ENCODE measurements at places on chromosomes 1 and 21. TPM values are rescaled to one million over a fixed set of nuclear protein-coding genes. Genes with fewer than 3 reads are reported as not detected.
A peak's percentile ranks its signal among the peaks of the same experiment; 100 is the strongest.

DNA sequence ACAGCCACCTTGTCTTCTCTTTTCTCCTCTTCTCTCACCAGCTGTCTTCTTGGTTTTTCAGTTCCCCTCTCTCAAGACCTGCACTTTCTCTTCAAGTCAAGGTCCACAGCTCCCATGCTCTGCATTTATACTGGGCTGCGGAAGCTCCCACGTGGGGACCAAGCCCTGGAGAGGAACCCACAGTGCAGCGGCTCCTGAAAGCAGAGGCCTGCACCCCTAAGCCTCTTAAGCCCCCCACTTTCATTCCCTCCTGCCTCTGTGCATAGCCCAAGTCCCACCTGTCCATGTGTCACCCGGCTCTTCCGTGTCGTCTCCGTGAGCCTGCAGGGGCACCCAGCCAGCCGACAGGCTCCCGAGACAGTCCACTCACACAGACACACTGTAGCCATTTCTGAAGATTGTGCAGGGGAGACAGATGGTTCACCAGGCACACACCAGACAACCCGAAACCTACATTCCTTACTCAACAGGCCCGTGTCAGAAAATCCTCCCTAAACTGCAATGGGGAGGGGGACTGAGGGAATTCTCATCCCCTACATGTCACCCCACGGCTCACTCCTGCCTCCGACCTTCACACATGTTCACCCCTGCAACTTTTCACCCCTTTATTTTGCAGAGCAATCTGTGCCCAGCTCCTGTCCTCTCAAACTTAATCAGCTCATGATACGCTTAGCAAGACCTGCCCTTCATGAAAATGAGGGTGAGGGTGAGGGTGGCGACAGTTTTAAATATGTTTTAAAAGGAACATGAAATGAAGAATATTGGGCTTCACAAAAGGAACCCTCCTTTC, 6.3 kb downstream of the MX2 start:
- peak overlapping the region; percentile 65 for H3K27ac ChIP-seq
- peaks cover 63% of the 10 kb centered on the region for H3K4me1 ChIP-seq
- no peak for DNase-seq

DNA sequence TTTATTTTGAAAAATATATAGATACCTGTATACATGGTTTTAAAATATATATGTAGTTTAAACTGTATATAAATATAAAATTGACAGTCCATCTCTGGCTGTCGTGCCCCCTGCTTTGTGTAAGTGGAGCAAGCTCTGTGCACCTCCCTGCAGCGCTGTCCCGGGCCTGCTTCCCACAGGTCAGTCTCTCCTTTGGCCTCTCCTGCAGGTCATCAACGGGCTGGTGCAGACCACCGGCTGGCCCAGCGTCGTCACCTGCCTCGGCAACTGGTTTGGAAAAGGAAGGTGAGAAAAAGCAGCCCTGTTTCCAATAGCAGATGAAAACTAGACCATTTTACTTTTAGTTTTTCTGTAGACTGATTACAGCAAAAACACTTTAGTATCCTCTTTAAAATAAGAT, 28.5 kb downstream of the SLC37A1 start:
- no peaks in the 10 kb centered on the region for H3K4me1 ChIP-seq
- H3K27me3 ChIP-seq, result peaks cover 9% of the 10 kb centered on the region
- no peak overlapping the region for H3K27ac ChIP-seq
- no peaks in the 10 kb centered on the region for H3K36me3 ChIP-seq

GRCh38 chr1:110605901-110606656, at the start of gene KCNA2:
KCNA2 (minus strand) TSS chr1:110606358; CDS start chr1:110604782, 1,576 bp downstream.
- H3K27me3 ChIP-seq, result peaks cover 12% of the 10 kb centered on the region
- H3K4me1 ChIP-seq, result no peaks in the 10 kb centered on the region
- no peak within 1 kb of the TSS for H3K27ac ChIP-seq
- no peaks in the 10 kb centered on the region for H3K36me3 ChIP-seq

DNA sequence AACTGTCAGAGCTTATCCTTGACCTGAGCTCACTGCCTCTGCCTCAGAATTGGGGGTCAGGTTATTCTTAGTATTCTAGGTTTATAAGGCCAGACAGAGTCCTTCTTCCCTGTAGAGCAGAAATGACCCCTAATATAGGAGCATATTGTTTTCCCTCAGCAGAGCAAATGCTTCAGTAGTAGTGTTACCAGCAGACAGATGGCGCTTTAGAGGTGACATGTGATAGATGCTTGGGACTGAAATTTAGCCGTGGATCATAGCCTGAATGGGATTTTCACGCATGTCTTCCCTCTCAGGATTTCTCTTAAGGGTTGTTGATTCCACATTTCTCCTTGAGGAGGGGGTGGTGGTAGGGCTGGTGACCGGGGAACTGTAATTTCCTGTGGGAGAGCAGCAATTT, 24.5 kb downstream of the ADARB1 start:
- DNase-seq, result peak; percentile 32
- no peaks in the 10 kb centered on the region for H3K27me3 ChIP-seq
- H3K4me3 ChIP-seq, result no peak overlapping the region
- no peak overlapping the region for H3K27ac ChIP-seq
- H3K4me1 ChIP-seq, result no peaks in the 10 kb centered on the region
- H3K36me3 ChIP-seq, result no peaks in the 10 kb centered on the region

- no peak overlapping the region for H3K4me3 ChIP-seq
- no peak for DNase-seq
- no peaks in the 10 kb centered on the region for H3K4me1 ChIP-seq
- no peaks in the 10 kb centered on the region for H3K36me3 ChIP-seq
- H3K27me3 ChIP-seq, result no peaks in the 10 kb centered on the region
These were observed 198.6 kb upstream of the HMCN1 start for GRCh38 chr1:185535621-185536020.

DNA sequence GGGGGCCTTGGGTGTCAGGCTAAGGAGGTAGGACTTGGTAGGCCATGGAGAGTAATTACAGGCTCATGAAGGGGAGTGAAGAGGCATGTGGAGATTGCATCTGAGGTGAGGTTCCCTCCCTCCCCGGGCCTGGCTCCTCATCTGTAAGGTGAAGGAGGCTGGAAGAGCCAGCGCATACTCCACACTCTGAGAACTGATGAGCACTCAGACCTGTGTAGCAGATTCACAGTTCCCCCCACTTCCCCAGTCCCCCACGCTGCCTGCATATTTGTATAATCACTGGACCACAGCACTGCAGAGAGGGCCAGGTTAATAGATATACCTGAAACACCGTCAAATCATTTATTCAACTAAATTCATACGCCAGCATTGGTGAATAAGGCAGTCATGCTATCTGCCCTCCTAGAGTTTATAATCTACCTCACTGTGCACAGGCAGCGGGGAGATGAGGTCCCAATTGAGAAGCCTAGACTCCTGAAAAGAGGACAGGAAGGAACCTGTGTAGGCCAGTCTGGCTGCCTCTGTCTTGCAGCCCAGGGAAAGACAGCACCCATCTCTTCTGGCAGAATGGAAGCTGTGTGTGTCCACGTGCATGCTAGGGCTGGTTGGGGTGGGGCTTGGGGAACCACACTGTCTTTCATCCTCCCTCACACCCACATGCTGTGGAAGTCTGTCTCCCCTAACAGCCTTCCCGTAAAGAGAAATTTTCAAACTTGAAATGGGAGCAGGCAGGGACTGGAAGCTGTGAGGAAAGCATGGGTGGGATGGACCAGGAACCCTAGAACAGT, 110.6 kb upstream of the ATP1A1 start:
- H3K36me3 ChIP-seq, result no peaks in the 10 kb centered on the region
- no peak overlapping the region for H3K27ac ChIP-seq

S100B gene
- total RNA-seq, result not detected

MTR gene
- 51.6 TPM for total RNA-seq

ZBTB7B gene
- total RNA-seq, result 15.5 TPM
